ENCODE measurements at places on chromosomes 5 and 9.
A peak's percentile ranks its signal among the peaks of the same experiment; 100 is the strongest.

DNA sequence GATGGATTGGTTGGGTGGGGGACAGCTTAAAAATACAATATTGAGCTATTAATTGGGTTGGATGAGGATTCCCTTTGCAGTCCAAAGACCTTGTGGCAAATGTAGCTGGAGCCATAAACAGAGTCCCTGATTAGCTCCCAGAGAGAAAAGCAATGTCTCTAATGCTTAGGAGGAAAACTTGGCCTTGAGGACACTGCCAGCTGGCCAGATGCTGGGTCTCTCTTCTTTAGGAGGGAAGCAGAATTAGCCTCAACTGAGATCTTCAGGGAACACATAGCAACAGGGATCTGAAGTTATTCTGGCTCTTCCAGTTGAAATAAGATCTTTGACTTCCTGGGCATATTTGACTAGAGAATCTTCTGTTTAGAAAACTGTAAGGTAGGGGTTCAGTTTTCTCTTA lies 121.7 kb upstream of the WWC1 start:
- no peaks in the 10 kb centered on the region for H3K36me3 ChIP-seq
- H3K4me1 ChIP-seq, result no peaks in the 10 kb centered on the region
- no peak overlapping the region for H3K27ac ChIP-seq

- H3K27me3 ChIP-seq, result peaks cover 16% of the 10 kb centered on the region
- H3K36me3 ChIP-seq, result no peaks in the 10 kb centered on the region
- no peak for DNase-seq
These were observed 33.0 kb downstream of the FOXD1 start for GRCh38 chr5:73415617-73416016.

- no peak for DNase-seq
- H3K4me3 ChIP-seq, result peak overlapping the region; percentile 61
- H3K36me3 ChIP-seq, result no peaks in the 10 kb centered on the region
- no peaks in the 10 kb centered on the region for H3K4me1 ChIP-seq
These were observed 1.0 kb downstream of the DMRT2 start for GRCh38 chr9:1051210-1051583.

GRCh38 chr5:133635051-133635450 lies 22.7 kb upstream of the FSTL4 start:
- no peaks in the 10 kb centered on the region for H3K4me1 ChIP-seq
- no peaks in the 10 kb centered on the region for H3K36me3 ChIP-seq
- H3K27ac ChIP-seq, result no peak overlapping the region

- H3K4me3 ChIP-seq, result no peak overlapping the region
- H3K4me1 ChIP-seq, result peaks cover 6% of the 10 kb centered on the region
These were observed 223.3 kb downstream of the DIRAS2 start for GRCh38 chr9:90419221-90419851.

Measured in endodermal cell (in vitro differentiated cells).